ENCODE measurements at places on chromosomes 12 and 14.

- no peak for DNase-seq
Measured at GRCh38 chr12:109598428-109598854, 24.8 kb downstream of the MVK start.

DNA sequence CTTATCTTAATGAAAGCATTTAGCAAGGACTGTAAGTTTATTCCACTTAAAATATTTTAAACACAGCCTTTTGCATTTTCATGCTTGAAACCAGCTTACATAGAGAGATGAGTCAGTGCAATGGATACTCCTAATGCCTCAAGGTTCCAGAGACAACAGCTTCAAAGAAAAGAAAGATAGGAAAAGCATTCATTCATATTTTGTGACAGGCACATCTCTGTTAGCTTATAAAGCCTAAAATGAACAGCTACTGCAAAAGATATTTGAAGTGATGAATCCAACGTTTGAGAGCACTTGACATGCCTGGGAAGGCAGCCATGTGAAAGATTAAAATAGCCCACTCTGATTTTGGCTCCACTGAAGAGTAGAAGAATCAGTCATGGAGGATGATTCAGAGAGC is 814.5 kb downstream of the RPS29 start:
- DNase-seq, result peak; percentile 70

DNA sequence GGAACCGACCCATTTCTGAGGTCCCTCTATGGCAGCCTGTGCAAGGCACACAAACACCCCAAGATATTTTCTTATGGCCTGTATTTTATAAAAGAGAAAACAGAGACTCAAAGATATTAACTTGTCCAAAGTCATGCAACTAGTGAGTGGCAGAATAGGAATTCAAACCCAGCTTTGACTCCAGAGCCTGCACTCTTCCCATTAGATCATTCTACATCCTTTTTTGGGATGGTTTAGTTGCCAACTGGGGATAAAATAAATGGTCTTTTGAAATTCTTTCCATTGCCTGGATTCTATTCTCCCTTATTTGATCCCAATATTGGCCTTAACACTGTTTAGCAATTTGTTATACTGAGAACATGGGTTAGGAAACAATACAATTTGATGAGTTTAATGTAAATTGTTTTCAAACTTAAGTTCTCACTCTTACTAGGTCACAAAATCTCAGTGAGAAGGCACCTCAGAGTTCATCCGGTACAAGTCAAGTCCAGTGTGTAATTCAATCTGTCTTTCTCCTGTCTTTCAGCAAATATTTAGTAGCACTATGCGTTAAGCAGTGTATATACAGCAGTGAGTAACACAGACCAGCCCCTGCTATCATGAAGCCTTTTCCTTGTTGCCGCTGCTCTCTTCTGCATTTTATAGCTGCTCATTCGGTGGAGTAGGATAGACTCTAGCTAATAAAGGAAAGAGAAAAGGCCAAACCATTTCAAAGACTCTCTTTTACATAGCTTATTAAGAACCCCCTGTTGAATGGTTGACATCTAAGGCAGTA is 162.1 kb upstream of the IFNG-AS1 start:
- peak; percentile 66 for DNase-seq

DNA sequence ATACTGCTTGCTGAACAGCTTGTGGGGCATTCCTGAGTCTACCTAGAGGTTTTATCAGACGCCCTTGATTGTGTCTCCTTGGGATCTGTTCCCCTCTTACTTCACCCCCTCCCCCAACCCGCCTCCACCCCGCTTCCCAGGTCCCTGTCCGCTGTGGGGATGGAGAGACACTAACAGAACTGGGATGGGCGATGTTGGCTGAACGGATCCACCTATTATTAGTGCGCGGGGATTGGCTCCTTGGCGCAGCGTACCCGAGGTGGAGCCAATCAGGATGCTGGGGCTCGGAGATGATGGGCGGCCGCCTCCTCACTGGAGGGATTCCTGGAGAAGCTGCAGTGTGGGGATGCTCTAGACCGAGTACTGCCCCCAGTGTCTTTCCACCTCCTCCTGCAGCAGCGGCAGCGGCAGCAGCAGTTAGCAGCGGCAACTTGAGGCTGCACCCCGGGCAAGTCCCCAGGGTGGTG is at the start of gene SYT1:
SYT1 (plus strand) TSS at position 372 of the 467 bp plus-strand sequence.
- peak; percentile 85 for DNase-seq

- DNase-seq, result no peak
Measured at GRCh38 chr12:102351322-102351721, 129.0 kb downstream of the IGF1 start.

All from IMR-90 (cell line).